ENCODE measurements at places on chromosomes 13 and 19. TPM values are rescaled to one million over a fixed set of nuclear protein-coding genes. Genes with fewer than 3 reads are reported as not detected.

DNA sequence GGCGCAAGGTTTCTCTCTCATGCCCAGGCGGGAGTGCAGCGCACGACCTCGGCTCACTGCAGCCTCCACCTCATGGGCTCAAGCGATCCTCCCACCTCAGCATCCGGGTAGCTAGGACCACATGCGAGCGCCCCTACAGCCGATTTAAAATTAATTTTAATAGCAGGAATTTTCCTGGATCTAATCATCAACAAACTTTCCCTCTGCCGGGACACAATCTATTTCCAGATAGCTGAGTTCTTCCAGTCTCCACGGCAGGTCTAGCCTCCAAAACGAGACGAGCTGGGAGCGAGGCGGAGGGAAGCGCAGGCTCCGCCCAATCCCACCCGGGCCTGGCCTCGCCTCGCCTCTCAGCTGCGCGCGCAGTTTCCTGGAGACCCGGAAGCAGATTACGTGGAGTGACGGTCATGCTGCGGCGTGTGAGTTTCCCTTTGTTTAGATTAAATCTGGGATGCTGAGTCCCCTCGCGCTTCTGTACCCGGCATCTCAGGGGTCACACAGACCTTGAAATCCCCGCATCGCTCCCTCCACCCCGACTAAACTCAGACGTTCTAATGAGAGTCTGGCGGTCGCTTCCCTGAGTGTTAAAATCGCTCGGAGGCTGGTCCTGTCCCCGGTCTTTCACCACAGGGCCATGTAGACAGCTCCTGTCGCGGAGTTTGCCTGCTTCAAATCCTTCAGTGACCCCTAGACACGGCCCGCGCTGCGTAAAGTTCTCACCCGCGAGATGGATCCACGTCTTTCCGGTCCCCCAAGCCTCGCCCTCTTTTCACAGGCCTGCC, at the start of gene ZNF880:
Gene ZNF880 (plus strand): TSS at position 365 of the 782 bp plus-strand sequence. CDS start 43 bp downstream, at position 408.
- DNase-seq = no peak
- H3K27me3 ChIP-seq = no peaks in the 10 kb centered on the region
- H3K27ac ChIP-seq = no peak within 1 kb of the TSS

GRCh38 chr13:31179754-31180153, 18.1 kb upstream of the HSPH1 start:
- H3K27me3 ChIP-seq = no peaks in the 10 kb centered on the region
- H3K4me1 ChIP-seq = no peaks in the 10 kb centered on the region
- no peak overlapping the region for H3K27ac ChIP-seq
- DNase-seq = no peak

DNA sequence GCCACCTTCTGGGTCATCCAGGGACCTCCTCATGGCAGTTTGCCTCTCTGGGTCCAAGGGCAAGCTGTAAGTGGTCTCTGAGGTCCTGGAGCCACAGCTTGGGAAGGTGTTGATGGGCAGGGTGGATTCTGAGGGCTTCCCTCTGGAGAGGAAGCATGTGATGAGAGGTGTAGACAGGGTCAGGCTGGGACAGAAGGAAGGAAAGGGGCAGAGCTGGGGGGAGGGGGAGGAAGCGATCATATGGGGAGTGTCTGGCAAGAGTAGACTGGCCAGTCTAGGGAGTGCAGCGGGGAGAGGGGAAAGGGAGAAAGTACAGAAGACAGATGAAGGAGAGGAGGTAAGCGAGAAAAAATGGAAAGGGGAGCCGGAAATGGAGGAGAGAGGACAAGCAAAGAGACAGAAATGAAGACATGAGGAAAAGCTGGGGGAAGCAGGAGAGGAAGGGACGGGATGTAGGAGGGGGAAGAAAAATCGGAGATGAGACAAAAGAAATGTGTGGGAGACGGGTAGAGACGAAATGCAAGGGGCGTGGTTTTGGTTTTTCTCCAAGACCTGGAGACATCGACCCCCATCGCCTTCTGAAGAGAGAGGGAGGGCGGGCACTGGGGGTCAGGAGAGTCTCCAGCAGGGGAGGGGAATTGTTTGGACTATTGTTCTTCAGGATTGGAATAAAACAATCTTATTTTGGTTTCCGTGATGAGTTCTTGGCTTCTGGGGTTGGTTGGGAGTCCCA, 26.6 kb downstream of the ZSWIM9 start:
- H3K27me3 ChIP-seq = no peaks in the 10 kb centered on the region
- no peak for DNase-seq
- peaks cover 34% of the 10 kb centered on the region for H3K4me1 ChIP-seq

GRCh38 chr13:32669030-32669646, 82.9 kb downstream of the PDS5B start:
- no peaks in the 10 kb centered on the region for H3K27me3 ChIP-seq
- H3K4me1 ChIP-seq = peaks cover 17% of the 10 kb centered on the region
- peaks cover 9% of the 10 kb centered on the region for H3K36me3 ChIP-seq
- H3K27ac ChIP-seq = no peak overlapping the region
- DNase-seq = peak; percentile 87

The SULT2B1 gene
- not detected for total RNA-seq

The DACH1 gene
- total RNA-seq = not detected

The SLC25A41 gene
- total RNA-seq = 1.4 TPM
